ENCODE measurements at places on chromosomes 7 and 10.

GRCh38 chr10:132136689-132137088 is 50.1 kb upstream of the DPYSL4 start:
- DNase-seq, result no peak

DNA sequence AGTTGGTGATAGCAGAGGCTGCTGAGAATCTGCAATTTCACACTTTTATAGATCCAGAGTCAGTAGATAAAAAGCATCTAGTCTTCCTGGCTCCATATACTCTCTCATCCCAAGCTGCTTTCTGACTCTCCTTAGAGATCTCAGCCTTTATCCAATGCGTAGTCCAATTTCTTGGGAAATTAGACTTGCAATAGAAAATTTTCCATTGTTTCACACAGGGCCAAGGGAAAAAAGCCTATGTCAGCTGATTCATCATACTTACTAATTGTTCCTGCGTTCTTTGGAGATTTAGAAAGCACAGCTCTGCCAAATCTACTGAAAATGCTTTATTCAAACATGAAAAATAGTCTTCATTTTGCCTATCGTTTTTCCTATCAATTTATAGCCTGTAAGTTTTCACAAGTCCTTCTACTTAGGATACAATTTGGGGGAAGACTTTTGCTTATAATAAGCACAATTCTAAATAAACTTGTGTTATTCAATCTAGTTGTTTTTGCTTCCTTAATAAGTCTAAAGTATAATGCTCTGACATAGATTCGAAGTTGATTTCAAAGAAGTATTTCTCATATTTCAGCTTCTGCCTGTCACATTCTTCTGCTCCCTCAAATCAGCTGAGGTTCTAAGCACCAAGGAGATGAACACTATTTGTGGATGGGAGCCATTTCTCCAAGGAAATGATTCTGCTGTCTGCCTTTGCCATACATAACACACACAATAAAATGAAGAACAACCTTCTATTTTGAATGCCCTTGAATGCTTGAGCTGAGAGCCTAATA is 165.4 kb downstream of the ADAM12 start:
- peak; percentile 18 for DNase-seq

GRCh38 chr7:22662556-22663356 is 64.2 kb upstream of the IL6 start:
- DNase-seq, result no peak

DNA sequence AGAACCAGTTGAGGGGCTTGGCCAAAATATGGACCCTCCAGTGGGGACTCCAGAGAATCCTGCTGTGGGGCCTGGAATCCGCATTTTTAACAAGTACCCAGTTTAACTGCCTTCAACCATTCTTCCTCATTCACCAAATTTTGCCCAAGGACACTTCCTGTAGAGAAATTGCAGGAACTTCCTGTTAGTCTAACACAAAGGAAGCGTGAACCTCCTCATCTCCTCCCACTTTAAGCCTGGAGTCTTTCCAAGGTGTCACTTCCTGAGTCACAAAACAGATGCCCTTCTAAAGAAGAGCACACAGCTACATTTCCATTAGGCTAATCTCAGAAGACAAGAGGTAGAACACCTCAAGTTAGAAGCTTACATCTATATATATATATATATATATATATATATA is 188.4 kb downstream of the PPP1R17 start:
- no peak for DNase-seq

GRCh38 chr7:128728598-128728997 is 10.6 kb upstream of the CALU start:
- peak; percentile 72 for DNase-seq

- DNase-seq, result no peak
These were observed 74.9 kb downstream of the BEND7 start for GRCh38 chr10:13453896-13454295.

DNA sequence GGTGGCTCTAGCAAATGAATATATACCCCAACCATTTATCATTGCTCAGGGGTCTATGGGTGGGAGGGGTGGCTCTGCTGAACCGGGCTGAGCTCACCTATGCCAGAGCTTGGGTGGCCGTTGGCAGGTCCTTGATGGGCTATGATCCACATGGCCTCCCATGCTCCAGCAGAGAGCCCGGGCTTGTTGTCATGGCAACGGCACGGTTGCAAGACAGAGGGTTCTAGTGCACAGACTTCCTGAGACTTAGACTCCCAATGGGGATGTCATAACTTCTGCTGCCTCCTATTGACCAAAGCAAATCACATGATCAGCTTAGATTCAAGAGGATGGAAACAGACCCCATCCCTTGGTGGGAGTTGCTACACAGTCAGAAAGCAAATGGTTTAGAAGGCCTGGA is 36.4 kb upstream of the CARD11 start:
- no peak for DNase-seq

- peak; percentile 66 for DNase-seq
These were observed 59.4 kb downstream of the ST7 start for GRCh38 chr7:117012696-117013095.

- DNase-seq, result no peak
These were observed 55.2 kb downstream of the GLRX3 start for GRCh38 chr10:130191380-130191779.

GRCh38 chr7:27942711-27943110 is 202.7 kb downstream of the TAX1BP1 start:
- DNase-seq, result no peak

- peak; percentile 11 for DNase-seq
These were observed 25.4 kb upstream of the CALU start for GRCh38 chr7:128713794-128714193.

Data from IMR-90 (cell line).